ENCODE measurements at places on chromosomes 3 and 15.

DNA sequence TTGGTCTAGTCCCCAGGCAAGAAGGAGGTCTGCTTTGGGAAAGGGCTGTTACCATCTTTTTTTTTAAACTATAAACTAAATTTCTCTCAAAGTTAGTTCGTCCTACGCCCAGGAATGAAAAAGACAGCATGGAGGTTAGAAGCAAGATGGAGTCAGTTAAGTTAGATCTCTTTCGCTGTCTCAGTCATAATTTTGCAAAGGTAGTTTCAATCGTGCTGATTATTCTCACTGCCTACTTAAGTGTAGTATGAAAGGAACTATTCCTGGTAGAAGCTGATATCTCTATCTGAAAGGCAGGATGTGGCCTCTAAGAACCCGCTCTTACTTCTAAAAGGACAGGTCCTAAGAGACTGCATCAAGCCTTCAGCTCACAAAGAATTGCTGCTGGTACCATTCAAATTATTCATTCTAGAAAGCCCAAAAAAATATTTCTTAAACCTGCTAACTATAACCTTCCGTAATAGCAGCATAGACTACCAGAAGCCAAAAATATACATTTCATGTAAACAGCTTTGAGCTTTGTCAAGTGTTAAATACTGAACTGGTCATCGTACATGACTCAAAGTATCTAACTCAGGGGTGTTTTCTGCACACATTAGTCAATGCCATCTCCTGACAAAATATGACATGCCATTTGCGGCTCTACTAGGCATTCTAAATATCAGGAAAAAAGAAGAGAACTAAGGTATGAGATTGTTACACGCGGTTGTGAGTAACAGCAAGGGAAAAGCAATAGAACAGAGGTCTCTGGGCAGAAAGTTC, 96.0 kb upstream of the CCDC80 start:
- DNase-seq = no peak

- DNase-seq = no peak
Observed at GRCh38 chr3:107574650-107575049, 51.9 kb downstream of the BBX start.

DNA sequence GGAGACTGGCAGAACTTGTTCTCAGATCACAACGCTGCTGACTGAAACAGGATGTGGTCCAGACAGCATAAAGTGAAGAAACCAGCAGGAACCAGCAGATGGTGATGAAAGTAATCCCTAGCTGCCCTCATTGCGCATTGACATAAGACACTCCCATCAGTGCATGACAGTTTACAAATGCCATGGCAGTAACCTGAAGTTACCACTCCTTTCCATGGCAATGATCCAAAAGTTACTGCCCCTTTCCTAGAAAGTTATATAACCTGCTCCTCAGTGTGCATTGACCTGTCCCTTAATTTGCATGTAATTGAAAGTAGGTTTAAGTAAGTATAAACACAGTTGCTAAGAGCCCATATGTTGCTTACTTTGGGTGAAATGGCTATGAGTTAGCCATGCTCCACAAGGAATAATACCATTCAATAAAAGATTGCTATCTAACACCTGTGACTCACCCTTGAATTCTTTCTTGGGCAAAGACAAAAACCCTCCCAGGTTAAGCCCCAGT, 149.1 kb upstream of the CD96 start:
- DNase-seq = peak; percentile 95

DNA sequence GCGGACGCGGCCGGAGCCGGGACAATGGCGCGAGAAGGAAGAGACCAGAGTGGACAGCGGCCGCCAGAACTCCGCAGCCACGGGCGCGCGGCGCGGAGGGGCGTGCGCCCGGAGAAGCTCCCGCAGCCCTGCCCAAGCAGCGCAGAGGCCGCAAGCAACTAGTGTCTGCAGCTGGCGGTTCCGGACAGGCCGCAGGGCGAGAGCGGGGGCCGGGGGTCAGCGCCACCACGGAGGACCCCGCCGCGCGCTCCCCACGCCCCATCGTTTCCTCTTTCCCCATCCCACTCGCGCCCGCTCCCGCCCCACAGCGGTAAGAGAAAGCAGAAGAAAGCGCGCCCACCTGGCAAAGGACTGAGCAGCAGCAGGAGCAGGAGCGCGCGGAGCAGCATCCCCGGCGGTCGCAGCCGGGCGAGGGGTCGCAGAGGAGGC, 440 bp downstream of the PRTG start:
- no peak for DNase-seq

DNA sequence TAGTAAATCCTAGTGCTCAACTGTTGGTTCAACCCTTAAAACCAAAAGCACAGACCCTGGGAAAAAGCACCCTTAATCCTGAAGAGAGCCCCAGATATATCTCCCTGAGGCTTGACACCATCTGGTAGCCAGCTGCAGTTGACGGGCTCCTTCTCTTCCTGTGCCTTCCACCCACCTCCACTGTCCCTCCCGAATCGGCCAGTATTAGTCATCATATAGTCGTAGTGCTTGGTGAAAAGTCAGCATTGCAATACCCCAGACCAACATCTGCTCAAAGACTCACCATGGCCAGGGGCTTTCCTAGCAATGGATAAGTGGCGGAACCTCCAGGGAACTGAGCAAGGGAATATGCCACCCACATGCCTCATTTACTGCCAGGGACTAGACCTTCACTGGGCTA, 125.6 kb upstream of the CRBN start:
- no peak for DNase-seq

DNA sequence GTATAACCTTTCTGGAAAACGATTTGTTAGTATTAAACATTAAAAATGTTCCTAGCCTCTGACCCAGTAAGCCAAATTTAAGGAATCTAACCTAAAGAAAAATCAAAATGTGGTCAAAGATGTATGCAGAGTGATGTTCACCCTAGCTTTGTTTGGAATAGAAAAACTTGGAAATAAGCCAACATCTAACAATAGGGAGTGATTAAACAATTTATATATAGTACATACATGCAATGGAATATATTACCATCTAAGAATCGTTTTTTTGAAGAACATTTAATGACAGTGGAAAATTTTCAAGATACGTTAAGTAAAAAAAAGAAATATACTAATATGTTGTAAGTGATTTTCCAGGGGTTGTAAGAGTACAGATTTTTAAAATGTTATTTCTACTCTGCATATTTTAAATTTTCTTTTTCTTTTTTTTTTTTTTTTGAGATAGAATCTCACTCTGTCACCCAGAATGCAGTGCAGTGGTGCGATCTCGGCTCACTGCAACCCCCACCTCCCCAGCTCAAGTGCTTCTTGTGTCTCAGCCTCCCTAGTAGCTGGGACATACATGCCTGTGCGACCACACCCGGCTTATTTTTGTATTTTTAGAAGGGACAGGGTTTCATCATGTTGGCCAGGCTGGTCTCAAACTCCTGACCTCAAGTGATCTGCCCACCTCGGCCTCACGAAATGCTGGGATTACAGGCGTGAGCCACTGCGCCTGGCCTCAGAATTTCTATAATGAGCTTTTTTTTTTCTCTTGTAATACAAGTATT, 54.9 kb downstream of the ANP32A start:
- no peak for DNase-seq

- DNase-seq = no peak
Observed at GRCh38 chr3:104108522-104108921, 1258.2 kb upstream of the ALCAM start.

- DNase-seq = no peak
Observed at GRCh38 chr3:150755902-150756301, 7.1 kb downstream of the SIAH2 start.

DNA sequence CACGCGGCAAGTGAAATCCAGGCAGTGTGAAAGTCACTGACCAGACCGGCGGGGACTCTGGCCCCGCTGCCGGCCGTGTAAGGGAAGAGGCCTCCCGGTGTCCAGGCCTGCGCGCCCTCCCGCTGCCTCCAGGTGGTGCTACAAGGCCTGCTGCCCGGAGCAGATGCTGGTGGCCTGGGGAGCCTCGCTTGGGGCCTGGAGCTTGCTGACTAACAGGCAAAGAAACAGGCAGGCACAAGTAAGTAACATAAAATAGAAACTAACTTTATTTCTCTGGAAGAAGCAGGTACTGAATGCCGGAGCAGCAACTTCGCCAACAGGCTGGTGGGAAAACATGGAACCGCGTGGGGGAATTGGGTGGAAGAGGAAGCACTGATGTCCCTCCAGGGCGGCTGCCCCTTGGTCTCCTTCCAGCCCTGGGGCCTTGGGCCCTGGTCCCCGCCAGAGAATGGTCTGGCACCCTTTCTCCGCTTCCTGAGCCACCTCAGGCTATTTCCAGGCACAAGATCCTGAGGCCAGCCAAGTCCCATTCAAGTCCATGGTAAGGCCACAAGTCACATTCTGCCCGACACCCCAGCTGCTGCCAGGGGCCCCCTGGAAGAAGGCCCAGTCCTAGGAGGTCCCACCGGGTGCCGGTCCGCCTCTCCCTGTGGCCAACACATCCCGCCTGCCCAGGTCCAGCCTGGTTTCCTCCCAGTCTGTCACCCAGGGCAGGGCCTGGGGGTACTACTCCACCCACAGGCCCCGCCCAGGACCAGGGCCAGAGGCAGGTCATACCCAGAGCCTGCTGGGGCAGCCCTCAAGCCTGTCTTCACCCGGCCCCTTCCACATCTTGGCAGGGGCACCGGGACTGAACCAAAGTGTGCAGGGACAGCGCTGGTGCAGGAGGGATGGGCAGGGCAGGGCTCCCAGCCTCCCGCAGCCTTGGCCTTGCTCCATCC, 45.0 kb downstream of the TNK2 start:
- peak; percentile 56 for DNase-seq

GRCh38 chr3:123421353-123422174, 27.3 kb downstream of the ADCY5 start:
- no peak for DNase-seq

DNA sequence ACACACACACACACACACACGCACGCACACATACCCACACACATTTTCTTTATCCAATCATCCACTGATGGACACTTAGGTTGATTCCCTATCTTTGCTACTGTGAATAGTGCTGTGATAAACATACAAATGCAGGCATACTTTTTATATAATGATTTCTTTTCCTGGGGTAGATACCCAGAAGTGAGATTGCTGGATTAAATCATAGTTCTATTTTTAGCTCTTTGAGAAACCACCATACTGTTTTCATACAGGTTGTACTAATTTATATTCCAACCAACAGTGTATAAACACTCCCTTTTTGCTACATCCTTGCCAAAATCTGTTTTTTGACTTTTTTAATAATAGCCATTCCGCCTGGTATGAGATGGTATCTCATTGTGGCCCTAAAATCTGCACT, 94.5 kb upstream of the GK5 start:
- no peak for DNase-seq

GRCh38 chr3:78338405-78338804, 1298.5 kb downstream of the ROBO2 start:
- DNase-seq = no peak

DNA sequence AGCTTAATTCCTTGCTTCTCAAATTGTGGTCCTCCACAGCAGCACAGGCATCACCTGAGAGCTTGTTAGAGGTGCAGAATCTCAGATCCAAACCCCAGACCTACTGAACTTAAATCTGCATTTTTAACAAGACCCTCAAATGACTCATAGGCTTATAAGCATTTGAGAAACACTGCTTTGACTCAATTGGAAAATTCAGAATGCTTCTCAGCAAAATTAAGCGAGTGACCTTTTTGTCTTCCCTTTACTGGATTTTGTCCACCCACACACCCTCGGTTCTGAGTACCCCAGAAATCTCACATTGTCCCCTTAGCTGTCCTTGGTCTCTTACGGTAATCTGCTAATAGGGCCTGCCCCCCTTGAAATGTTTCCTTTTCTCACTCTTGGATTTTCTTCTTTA, 17.9 kb downstream of the CD80 start:
- DNase-seq = no peak

DNA sequence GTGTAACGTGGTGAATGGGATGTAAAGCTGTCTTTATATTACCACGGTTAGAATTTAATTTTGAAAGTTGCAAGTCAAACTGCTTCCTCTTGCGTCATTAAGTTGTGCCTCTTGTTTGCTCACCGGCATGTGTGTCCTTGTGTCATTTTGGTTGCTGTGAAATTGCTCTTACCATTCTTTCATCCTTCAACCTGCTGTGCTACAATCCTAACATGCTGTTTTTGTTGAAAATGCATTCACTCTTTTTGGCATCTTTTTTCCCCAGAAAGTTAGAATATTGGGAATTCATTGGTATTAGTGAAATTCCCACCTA, 164.7 kb downstream of the PGPEP1L start:
- DNase-seq = no peak

GRCh38 chr3:125462722-125463299, 57.2 kb downstream of the SNX4 start:
- DNase-seq = no peak

GRCh38 chr15:80578206-80578595, 116.9 kb upstream of the ABHD17C start:
- DNase-seq = no peak

DNA sequence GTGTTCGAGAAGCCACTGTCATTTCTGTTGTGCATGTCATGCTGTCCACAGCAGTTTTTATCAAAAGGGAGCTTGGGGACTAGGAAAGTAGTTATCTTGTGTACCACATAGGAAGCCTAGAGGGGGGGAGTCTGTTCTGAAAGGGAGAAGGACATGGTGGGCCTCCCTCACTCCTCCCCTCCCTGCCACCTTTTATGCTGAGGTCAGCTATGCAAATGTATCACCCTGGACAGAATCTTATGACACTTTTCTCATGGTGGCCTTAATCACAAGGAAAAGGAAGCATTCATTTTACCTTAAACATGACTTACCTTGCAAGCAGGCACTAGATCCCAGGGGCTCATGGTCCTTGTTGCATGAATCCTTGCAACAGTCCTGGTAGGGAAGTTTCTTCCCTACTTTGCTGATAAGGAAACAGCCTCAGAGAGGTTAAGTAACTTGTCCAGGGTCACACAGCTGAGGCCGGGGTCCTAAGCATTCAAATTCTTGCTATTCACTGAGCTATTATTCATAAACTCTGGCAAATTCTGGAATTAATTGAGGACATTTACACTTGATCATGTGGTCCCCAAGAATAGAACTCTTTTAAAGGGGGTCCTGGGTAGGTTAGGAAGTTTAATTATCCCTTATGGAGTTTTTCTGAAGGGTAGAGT, 81.1 kb upstream of the SLC6A1 start:
- no peak for DNase-seq

DNA sequence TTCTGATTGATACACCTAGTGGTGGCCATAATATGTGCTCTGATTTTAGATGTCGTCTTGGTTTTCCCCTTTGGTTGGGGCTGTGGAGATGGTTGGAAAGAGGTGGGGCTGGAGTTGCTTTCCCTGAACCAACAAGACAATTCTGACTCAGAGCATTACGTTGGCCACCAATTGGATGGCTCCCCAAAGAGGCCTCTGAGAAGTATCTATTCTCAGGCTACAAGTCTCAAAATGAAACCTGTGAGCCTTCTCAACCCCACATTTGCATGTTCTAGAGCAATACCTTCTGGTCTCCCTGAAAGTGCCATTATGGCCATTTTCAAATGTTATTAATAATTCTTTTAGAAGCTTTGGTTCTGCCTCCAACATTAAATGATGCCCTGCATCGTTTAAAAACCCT, 188.4 kb upstream of the WNT5A start:
- DNase-seq = no peak

- no peak for DNase-seq
Observed at GRCh38 chr15:74044267-74045110, 37.9 kb downstream of the GOLGA6A start.
